Activated T-cell treated with anti-CD3 and anti-CD28 coated beads, Interleukin-2, amount 50 U/mL, for 48 hours (primary cell): ENCODE measurements at places on chromosomes 13 and 19.

DNA sequence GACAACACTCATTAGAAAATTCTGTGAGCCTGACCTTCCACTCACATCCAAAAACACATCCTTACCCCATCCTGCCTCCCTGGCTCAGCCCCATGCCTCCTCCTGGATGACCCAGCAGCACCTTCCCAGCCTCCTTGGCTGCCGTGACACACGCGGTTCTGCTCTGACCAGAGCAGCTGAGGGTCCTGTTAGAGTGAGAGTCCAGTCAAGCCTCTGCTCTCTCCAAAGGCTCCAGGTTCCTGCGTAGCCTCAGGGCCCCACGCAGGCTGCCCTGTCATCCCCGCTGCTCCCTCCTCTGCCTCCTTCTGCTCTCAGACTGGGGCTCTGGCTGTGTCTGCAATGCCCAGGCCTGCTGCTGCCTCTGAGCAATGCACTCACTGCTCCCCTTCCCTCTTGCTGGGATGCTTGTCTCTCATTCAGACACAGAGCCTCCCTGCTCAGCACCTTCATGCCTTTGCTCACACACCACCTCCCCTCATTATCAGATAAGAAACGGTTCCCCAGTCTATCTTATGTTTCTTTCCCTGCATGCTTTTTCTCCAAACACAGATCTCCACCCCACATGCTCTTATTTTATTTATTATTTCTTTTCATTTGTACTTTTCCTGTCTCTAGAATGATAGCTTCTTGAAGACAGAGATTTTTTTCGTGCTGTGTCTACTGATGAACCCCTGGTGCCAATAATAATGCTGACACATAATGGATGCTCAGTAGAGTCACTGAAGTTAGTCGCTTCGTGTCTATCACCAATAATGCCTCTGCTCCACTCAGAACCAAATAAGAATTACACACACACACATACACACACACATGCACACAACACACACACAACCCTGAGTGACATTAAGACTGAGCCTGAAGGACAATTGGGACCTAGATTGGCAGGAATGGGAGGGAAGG is 10.2 kb upstream of the SIGLEC6 start:
- no peak for DNase-seq

GRCh38 chr13:33189470-33189869 is 96.1 kb downstream of the STARD13 start:
- DNase-seq, result no peak

DNA sequence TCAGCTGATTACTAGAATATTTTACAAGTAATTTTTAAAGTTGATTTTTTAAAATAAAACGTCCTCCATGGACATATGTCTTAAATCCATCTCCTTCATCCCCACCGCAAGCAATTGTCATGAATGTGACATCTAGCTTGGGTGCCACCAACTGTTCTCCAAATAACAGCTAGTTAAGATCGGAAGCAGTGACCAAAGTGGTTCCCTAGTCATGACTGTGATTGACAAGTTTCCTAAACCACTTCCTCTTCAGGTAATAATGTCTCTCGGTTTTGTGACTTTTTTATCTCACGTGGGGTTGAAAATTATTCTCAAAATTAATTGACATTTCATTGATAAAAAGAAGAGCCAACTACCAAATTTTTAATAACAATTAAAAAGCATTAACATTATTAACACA is 135.3 kb upstream of the MIR17HG start:
- no peak for DNase-seq

DNA sequence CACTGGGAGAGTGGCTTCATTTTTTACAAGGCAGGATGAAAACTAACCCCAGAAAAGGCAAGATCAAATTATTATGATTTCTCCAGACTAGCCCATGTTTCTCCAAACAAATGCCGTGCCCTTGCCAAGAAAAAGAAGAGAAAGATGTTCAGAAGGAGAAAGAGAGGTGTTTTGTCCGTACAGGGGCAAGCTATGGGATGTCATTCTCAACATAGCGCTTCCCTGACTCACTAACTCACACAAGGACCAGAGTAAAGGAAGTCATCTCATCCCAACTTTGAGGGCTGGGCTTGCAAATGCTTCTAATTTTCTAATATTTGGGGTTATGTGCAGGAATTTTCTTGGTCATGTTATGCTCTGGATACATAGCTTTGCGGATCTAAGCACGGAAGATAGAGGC is 224.2 kb upstream of the MAB21L1 start:
- no peak for DNase-seq

GRCh38 chr13:96646515-96647211 is 347.6 kb downstream of the OXGR1 start:
- no peak for DNase-seq

GRCh38 chr19:51111606-51112005 is 3.4 kb upstream of the CTU1 start:
- no peak for DNase-seq
